Activated naive CD4-positive, alpha-beta T cell treated with anti-CD3 and anti-CD28 coated beads, Interleukin-2, amount 50 U/mL, for 16 hours (primary cell): ENCODE measurements at places on chromosomes 12 and 14.

DNA sequence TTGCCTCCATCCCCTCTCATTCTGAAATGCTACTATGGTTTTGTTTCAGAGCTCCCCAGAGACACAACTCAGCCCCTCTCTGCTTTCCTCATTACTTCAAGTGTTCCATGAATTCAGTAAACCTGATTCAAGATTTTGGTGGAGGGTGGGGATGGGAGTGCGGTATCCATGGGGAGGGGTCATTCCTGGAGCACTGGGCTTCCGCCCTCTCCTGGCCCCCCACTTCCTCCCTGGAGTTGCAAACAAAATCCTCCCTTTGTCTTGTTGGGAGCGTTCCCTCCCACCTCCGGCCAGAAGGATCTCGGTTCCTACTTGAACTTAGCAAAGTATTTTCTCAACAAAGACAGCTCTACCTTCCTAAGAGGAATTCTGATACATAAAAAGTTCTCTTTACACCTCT is 71.8 kb upstream of the LTA4H start:
- DNase-seq = no peak

DNA sequence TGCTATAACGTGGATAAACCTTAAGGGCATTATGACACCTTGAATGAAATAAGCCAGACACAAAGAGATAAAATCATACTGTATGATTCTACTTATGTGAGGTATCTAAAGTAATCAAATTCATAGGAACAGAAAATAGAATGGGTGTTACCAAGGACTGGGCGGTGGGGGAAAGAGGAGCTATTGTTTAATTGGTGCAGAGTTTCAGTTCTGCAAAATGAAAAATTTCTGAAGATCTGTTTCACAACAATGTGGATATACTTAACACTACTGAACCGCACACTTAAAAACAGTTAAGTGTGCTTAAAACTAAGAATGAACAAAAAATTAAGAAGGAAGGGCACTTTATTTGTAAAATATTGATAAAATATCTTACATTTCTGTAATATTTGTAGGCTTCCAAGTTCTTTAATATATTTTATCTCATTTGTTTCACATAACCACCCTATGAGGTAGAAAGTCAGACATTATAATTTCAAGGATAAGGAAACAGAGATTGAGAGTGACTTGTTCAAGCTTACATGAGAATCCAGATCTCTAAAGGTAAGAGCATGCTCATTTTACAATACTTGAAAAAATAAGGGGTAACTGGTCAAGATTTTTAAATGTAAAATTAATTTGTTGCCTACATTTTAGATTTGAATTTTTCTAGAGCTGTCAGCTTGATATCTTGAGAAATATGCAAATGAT is 14.9 kb downstream of the LTA4H start:
- DNase-seq = no peak

- no peak for DNase-seq
Observed at GRCh38 chr14:76901171-76902055, 75.2 kb downstream of the LRRC74A start.

- DNase-seq = no peak
Observed at GRCh38 chr12:6185961-6186827, 14.0 kb upstream of the CD9 start.

DNA sequence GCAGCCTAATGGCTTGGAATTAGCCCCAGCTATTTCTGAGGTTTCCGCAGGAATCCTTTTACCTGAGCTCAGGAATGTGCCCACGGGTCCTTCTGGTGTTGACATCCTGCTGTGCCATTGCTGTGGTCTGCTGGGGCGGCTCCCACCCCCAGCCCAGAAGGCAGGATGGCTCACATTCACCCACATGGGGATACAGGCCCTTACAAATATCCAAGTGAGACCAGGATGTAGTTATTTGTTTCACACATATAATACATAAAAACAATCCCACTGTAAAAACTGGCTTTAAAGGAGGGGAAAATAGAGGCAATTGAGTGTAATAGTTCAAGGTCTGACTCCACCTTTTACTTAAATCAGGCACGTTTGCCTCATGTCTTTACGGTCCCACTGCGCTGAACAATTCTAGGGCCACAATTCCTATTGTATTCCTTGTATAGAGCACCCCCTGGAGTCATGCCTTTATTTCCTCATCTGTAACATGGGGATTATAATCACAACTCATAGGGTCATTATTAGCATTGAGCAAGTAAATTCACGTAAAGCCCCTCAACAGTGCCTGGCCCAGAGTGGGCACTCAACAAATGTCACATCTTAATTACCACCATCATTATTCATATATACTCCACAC is 57.2 kb upstream of the FICD start:
- DNase-seq = no peak

DNA sequence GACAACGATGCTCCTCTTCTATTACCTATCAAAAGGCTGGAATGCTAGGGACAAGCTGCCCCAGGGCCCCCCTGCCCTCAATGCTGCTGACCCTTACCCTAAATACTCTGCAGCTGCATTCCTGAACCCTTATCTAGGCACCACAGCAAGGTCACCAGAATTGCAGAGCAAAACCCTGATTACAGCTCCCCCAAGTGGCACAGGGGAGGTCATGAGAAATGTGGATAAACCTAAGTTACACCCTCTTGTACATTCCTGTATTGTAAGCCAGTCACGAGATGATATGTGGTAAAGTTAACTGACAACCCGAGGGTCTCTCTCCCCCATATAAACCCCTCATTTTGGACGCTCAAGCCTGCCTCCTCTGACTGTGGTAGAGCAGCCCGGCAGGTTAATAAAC is 411.8 kb upstream of the STXBP6 start:
- no peak for DNase-seq

- DNase-seq = no peak
Observed at GRCh38 chr12:124698211-124698997, 131.0 kb upstream of the NCOR2 start.

- no peak for DNase-seq
Observed at GRCh38 chr14:23457587-23458445, 11.7 kb upstream of the NGDN start.

- no peak for DNase-seq
Observed at GRCh38 chr12:44696542-44696941, 179.6 kb downstream of the NELL2 start.

DNA sequence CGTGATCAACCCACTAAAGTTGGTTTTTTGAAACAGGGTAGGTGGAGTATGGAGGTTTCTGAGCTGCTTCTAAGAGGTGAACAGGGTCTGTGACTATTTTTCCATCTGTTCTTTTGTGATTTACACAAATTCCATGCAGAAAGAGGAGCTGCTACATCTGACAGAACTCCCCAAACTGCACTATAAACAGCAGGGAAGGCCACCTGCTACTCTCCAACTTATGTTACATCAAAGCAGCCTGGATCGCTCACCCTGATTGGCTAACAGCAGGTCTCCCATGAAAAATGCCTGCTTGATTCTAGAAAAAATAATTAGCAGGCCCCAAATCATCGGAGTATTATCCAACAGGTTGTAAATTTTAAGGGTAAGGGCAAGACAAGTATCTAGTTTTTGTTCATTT is 282.9 kb upstream of the FLRT2 start:
- no peak for DNase-seq

GRCh38 chr12:124747426-124748161 is 116.1 kb downstream of the SCARB1 start:
- DNase-seq = no peak

DNA sequence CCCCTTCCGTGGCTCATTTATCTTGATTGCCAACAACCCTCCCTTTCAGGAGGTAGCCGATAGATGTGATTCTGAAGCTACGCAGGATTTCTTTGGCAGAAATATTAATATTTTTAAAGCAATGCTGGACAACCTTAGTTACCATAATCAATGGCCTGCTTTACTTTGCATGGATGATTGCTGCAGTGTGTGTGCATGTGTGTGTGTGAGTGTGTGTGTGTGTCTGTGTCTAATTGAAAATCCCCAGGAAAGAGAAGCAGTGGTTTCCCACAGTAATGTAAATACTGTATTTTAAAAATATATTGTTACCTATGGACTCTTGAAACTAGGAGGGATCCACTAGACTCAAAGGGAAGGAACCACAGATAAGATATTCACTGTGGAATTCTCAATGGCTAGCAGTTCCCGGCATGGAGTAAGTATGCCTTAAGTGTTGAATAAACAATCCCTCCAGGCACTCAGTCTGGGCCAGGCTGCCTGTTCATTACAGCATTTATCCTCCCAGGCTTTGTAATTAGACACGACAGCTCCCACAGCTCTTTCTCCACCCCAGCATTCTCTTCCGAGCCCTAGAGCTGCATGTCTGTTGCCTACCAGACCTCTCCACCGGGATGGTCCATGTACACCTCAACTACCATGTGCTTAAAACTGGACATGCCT is 22.5 kb upstream of the C14orf132 start:
- no peak for DNase-seq

- no peak for DNase-seq
Observed at GRCh38 chr14:58513272-58513671, 85.8 kb downstream of the KIAA0586 start.

GRCh38 chr12:84561351-84561750 is 351.2 kb downstream of the SLC6A15 start:
- DNase-seq = no peak

DNA sequence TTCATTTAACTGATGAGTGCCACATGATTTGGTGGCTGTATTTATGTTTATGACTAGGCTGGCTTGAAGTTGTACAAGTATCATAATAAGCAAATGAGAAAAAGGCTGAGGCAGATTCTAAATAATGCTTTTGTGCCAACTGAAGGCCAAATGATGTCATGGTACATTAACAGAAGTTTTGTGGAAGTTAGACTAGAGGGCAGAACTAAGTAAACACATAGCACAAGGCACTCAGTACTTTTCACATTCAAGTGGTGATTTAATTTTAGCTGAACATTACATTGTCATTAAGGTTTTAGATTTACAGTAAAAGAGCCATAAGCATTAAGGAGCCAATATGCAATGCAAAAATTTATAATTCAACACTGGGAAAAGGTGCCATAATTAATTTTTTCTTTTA is 21.1 kb downstream of the PPP1CC start:
- DNase-seq = no peak

DNA sequence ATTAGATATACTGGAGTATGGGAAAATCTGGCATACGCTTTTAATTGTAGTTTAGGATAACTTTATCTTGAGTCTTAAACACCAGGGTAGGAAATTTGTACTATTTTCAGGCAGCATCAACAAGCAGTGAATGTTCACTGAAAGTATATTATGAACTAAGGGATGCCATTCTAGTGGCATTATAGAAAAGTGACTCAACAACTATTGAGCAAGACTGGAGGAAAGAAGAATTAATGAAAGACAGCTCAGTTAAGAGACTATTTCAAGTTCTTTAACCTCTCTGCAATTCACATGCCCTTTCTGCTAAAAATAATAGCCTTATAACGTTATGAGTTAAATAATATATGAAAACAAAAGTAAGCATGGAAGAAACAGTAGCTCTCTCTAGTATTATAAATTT is 343.1 kb downstream of the FSCB start:
- DNase-seq = no peak

DNA sequence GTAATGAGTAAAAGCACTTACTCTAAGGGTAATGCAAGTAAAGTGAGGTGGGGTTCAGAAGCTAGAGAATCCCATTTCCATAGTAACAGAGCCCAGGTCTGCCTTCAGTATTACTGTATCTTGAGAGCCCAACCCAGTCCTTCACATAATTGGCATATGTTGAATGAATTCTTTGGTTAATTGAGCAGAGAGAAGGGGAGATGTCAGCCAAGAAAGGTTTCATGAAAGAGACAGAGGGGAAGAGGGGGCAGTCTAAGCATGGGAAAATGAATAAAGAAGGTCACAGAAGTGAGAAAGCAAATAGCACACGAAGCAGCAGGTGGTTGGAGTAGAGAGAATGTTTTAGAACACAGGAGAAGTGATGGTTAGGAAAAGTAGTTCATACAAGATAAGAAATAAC is 371.1 kb downstream of the SEC23A start:
- no peak for DNase-seq
